ENCODE measurements at places on chromosomes 11 and 22. TPM values are rescaled to one million over a fixed set of nuclear protein-coding genes. Genes with fewer than 3 reads are reported as not detected.

DNA sequence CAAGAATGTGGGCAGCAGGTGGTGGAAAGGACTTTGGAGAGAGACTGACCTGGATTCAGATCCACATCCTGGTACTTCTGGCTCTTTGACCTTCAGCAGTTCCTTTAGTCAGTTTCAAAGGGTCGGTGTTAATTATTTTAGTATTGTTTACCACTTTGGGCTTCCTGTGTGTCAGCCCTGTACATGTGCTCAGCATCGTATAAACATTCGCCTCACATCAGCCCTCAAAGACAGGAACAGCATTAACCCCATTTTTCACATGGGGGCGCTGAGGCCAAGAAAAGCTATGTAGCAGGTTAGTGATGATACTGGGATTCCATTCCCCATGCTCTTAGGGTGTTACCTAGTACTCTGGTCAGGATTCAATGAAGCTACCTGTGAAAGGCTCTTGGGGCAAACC, 72.1 kb upstream of the YWHAH start:
- H3K27ac ChIP-seq: no peak overlapping the region
- peaks cover 2% of the 10 kb centered on the region for H3K4me1 ChIP-seq
- DNase-seq: no peak
- no peak overlapping the region for H3K4me3 ChIP-seq
- no peaks in the 10 kb centered on the region for H3K27me3 ChIP-seq

DNA sequence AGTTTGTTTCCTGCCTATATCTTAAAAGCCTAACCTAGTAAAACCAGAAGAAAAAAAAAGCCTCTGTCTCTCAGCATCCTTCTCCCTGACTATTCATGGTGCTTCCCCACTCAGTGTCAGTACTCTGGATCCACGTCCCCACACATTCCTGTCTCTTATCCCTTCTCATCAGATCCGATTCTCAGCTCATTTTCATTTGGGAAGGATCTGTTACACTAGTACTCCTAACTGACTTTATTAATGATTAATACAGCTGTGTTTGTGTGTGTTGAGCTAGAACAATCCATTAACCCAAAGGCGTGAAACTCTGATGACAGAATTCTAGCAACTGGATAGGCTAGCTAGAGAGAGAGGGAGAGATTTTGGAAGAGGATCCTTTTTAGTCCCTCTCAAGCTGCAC, 1.5 kb downstream of the PRRG4 start:
- no peak for DNase-seq
- H3K27ac ChIP-seq: no peak overlapping the region
- H3K27me3 ChIP-seq: peaks cover 44% of the 10 kb centered on the region
- H3K36me3 ChIP-seq: no peaks in the 10 kb centered on the region
- H3K4me1 ChIP-seq: peaks cover 16% of the 10 kb centered on the region
- no peak overlapping the region for H3K4me3 ChIP-seq

DNA sequence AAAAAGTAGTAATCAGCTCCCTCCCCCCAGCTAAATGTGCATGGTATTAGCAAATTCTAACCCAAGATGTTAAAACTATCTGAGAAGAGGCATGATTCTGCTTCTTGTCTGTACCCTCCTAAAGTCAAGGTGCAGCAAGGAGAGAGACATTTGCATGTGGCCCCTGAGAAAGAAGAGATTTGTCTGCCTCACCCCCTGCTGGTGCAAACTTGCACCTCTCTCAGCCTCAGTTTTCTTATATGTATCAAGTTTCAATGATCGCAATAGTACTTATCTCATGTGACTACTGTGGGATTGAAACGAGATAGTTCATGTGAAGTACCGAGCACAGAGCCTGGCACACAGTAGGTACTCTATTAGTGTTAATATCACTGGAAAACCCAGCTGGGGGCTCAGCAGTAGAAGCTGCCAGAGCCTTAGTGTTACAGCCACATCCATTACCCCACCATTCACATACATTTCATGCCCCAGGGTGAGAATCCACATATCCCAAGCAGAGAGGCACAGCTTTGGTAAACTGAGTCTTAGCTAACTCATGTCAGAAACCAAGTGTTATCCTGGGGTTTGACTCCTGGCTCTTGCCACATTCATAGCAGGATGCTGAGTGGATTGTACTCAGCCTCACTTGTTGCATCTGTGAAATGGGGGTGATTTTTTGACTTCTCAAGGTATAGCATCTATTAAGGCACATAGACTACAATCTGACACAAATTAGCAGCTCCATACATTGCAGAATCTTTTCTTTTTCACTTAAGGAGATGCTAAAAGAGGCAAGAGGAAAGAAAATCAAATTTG, 24.9 kb downstream of the CD44 start:
- no peaks in the 10 kb centered on the region for H3K27me3 ChIP-seq
- peaks cover 98% of the 10 kb centered on the region for H3K4me1 ChIP-seq
- peak overlapping the region; percentile 97 for H3K27ac ChIP-seq
- no peak for DNase-seq
- peaks cover 78% of the 10 kb centered on the region for H3K36me3 ChIP-seq

DNA sequence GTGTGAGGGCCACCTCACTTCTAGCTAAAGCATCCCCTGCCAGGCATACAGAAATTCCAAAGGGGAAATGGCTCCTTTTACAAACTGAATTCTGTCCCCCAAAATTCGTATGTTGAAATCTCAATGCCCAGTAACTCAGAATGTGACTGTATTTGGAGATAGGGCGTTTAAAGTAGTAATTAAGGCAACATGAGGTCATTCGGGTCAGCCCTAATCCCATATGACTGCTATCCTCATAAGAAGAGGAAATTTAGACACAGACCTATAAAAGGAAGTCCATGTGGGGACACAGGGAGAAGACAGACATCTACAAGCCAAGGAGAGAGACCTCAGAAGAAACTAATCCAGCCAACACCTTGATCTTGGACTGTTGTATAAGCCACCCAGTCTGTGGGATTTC, 119.1 kb downstream of the CHST1 start:
- DNase-seq: no peak
- H3K36me3 ChIP-seq: no peaks in the 10 kb centered on the region
- no peak overlapping the region for H3K27ac ChIP-seq
- H3K27me3 ChIP-seq: peaks cover 4% of the 10 kb centered on the region
- H3K4me1 ChIP-seq: no peaks in the 10 kb centered on the region

- DNase-seq: no peak
- H3K36me3 ChIP-seq: peaks cover 9% of the 10 kb centered on the region
- peak overlapping the region; percentile 99 for H3K4me3 ChIP-seq
- no peaks in the 10 kb centered on the region for H3K27me3 ChIP-seq
Measured at GRCh38 chr11:36509201-36509639, 852 bp downstream of the TRAF6 start.

DNA sequence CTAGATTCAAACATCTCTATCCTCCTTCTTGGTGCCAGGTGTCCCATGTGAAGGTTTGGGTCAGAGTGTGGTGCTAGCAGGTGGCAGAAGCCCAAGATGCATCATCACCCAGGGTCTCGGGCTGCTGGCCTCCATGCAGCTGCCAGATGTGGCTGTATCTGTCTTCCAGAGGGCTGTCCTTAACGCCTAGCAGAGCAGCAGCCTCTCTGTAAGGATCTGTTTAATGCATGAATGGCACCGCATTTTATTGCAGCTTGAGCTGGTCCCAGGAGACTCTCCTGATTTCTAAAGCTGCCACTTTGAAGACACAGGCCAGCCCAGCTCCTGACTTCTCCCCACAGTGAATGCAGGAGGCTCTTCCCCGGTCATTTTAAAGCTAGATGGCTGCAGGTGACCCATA, 26.3 kb downstream of the SLC1A2 start:
- DNase-seq: no peak
- no peaks in the 10 kb centered on the region for H3K36me3 ChIP-seq
- no peak overlapping the region for H3K4me3 ChIP-seq
- peaks cover 21% of the 10 kb centered on the region for H3K4me1 ChIP-seq
- H3K27ac ChIP-seq: no peak overlapping the region

The BSX gene
- total RNA-seq: not detected

- H3K4me3 ChIP-seq: no peak overlapping the region
- no peaks in the 10 kb centered on the region for H3K27me3 ChIP-seq
- H3K27ac ChIP-seq: no peak overlapping the region
- no peaks in the 10 kb centered on the region for H3K36me3 ChIP-seq
- DNase-seq: no peak
Measured at GRCh38 chr11:10911907-10912306, 54.1 kb upstream of the ZBED5 start.

GRCh38 chr11:12169822-12170221, 59.4 kb downstream of the MICAL2 start:
- peaks cover 11% of the 10 kb centered on the region for H3K36me3 ChIP-seq
- no peak overlapping the region for H3K27ac ChIP-seq
- no peaks in the 10 kb centered on the region for H3K27me3 ChIP-seq
- no peak for DNase-seq
- peaks cover 30% of the 10 kb centered on the region for H3K4me1 ChIP-seq

GRCh38 chr22:20128902-20129746, 2.5 kb upstream of the ZDHHC8 start:
- H3K4me1 ChIP-seq: peaks cover 33% of the 10 kb centered on the region
- H3K27ac ChIP-seq: peak overlapping the region; percentile 79
- DNase-seq: peak; percentile 58
- no peak overlapping the region for H3K4me3 ChIP-seq

GRCh38 chr11:100855466-100856067, 168.5 kb downstream of the ARHGAP42 start:
- no peaks in the 10 kb centered on the region for H3K36me3 ChIP-seq
- no peak overlapping the region for H3K4me3 ChIP-seq
- no peak for DNase-seq
- no peaks in the 10 kb centered on the region for H3K27me3 ChIP-seq

- H3K27ac ChIP-seq: no peak overlapping the region
- peaks cover 5% of the 10 kb centered on the region for H3K36me3 ChIP-seq
- H3K4me3 ChIP-seq: no peak overlapping the region
Measured at GRCh38 chr22:25139062-25139461, 60.6 kb upstream of the CRYBB3 start.

The VSIG10L2 gene
- total RNA-seq: not detected

The MS4A4A gene
- not detected for total RNA-seq

The CHEK1 gene
- 163 TPM for total RNA-seq

The LRRC32 gene
- total RNA-seq: 12.1 TPM

- H3K4me3 ChIP-seq: no peak overlapping the region
- no peaks in the 10 kb centered on the region for H3K36me3 ChIP-seq
- no peak for DNase-seq
- H3K27me3 ChIP-seq: no peaks in the 10 kb centered on the region
Measured at GRCh38 chr11:99277281-99277680, 256.5 kb downstream of the CNTN5 start.

The RAPSN gene
- total RNA-seq: 0.19 TPM

DNA sequence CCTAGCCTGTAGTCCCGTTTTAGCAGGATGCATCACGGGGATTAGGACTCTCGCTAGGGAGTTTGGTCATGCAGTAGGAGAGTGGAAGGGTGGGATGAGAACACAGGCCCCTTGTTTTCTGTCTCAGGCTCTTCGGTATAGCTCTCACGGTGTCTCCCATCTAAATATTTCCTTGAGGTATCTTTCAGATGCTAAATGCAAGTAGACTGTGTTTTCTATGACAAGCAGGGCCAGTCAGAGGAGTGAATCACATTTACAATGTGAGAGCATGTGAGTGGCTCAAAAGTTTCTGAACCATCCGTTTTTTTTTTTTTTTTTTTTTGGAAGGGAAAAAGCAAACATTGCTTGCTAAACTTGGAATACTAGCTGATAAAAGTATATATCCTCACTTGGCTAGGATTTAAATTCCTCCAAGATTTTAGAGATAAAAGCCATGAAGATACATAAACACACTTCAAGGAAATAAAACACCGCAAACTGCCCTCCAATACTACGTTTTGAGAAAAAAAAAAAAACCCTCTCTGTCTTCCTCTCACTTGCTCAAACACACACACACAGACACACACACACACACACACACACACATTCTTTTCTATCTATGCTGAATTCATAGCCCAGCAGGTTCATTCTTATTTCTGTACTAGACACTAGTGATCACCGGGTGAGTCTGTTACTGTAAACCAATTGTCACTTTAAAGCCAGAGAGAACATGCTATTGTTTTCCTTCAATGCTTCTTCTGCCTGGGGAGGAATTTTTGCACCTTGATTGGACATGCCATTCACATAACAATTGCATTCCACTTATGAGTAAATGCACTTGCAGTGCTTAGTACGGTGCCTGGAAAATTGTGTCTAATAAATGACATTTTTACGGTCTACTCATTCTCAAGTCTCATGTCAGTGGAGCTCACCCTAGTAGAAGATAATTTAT, 224.6 kb upstream of the CCDC90B start:
- no peak for DNase-seq
- no peaks in the 10 kb centered on the region for H3K4me1 ChIP-seq
- H3K36me3 ChIP-seq: no peaks in the 10 kb centered on the region
- no peaks in the 10 kb centered on the region for H3K27me3 ChIP-seq
- no peak overlapping the region for H3K4me3 ChIP-seq
- no peak overlapping the region for H3K27ac ChIP-seq

DNA sequence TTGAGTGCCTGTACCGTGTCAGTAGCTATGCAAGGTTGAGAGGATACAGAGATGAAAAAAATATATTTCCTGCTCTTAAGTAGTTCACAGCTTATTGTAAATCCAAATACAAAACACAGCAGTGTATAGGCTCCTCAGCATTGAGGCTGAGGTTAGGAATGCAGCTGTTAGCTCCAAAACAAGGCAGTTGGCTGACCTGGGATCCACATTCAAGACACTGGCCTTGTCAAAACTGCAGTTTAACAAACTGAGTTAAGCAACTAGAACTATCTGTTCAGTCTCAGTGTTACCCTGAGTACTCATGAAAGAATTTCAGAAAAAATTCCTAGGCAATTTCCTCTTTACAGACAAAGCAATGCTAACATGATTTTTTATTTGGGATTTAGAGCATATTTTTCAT, 42.8 kb downstream of the REXO2 start:
- no peak overlapping the region for H3K4me3 ChIP-seq
- no peaks in the 10 kb centered on the region for H3K36me3 ChIP-seq
- no peak for DNase-seq
- no peaks in the 10 kb centered on the region for H3K4me1 ChIP-seq
- no peak overlapping the region for H3K27ac ChIP-seq

DNA sequence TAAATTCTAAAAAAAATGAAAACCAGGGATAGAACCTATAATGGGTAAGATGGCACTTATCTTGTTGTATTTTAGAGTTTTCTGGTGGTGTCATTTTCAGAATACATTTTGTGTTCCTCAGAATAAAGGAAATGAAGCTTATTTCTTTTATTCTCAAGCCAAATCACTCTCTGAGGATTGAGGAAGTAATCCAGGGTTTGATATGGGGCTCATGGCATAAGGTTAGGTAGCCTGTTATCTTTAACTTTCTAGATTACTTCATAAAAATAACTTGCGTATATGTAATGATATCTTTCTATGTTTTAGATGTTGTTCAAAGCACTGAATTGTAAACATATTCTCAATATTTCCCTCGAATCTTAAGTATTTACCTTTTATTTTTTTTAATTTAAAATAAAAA, 33.5 kb downstream of the PDE3B start:
- H3K27me3 ChIP-seq: no peaks in the 10 kb centered on the region
- H3K4me1 ChIP-seq: peaks cover 47% of the 10 kb centered on the region
- no peak overlapping the region for H3K27ac ChIP-seq
- H3K36me3 ChIP-seq: peaks cover 84% of the 10 kb centered on the region

DNA sequence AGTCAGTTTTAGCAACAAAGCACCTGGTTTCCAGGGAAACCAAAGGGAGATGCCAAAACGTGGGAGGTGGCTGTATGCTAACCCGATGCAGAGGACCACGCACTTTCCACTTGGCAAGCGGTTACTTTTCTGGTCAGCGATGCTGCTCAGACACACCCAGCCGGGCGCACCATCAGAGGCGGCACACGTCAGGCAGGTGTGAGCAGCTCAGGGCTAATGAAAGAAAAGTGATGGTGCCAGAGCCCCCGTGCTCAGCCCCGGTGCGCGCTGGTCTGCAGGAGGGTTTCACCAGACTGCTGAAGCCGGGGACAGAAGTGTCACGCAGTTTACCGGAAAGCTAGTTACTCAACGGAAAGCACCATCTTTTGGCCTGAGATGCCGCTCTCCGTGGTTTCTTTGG, 5.7 kb downstream of the LTO1 start:
- peaks cover 31% of the 10 kb centered on the region for H3K4me1 ChIP-seq
- H3K27me3 ChIP-seq: no peaks in the 10 kb centered on the region

The FIBIN gene
- not detected for total RNA-seq
